ENCODE measurements at places on chromosomes 7 and 10. TPM values are rescaled to one million over a fixed set of nuclear protein-coding genes. Genes with fewer than 3 reads are reported as not detected.

Gene KLHDC10
- 16.3 TPM for total RNA-seq

Gene DYDC2
- total RNA-seq, result not detected

Gene C10orf67
- total RNA-seq, result not detected

Gene TMEM273
- not detected for total RNA-seq

Gene SH2D4B
- 0.30 TPM for total RNA-seq

Gene THSD7A
- total RNA-seq, result 0.38 TPM

Gene CPVL
- total RNA-seq, result 12.3 TPM

Gene ITIH5
- 2.0 TPM for total RNA-seq

Gene C7orf33
- not detected for total RNA-seq

Gene C7orf57
- 0.32 TPM for total RNA-seq

Gene FRMPD2
- total RNA-seq, result not detected

Gene AVL9
- total RNA-seq, result 15.7 TPM

Gene COBL
- 5.0 TPM for total RNA-seq

Gene CAV2
- total RNA-seq, result 17.1 TPM

Gene PPP1R17
- total RNA-seq, result not detected

Gene CHAT
- total RNA-seq, result not detected

Gene CFAP69
- total RNA-seq, result 4.8 TPM

Gene MBL2
- total RNA-seq, result 0.05 TPM

Gene CYP2E1
- total RNA-seq, result 6.4 TPM

Gene BPGM
- 8.2 TPM for total RNA-seq

Gene AP4M1
- total RNA-seq, result 36.8 TPM

Gene SLC26A4
- total RNA-seq, result 0.23 TPM

Gene CRYGN
- not detected for total RNA-seq

Gene MRLN
- not detected for total RNA-seq

Gene SAMD9L
- total RNA-seq, result 5.5 TPM
